Stimulated activated CD8-positive, alpha-beta memory T cell treated with anti-CD3 and anti-CD28 coated beads, Interleukin-7, amount 100 ng/mL, for 24 hours (primary cell): ENCODE measurements at places on chromosomes 2 and 18.

- no peak for DNase-seq
These were observed 284.6 kb upstream of the KLHL29 start for GRCh38 chr2:23100406-23100805.

DNA sequence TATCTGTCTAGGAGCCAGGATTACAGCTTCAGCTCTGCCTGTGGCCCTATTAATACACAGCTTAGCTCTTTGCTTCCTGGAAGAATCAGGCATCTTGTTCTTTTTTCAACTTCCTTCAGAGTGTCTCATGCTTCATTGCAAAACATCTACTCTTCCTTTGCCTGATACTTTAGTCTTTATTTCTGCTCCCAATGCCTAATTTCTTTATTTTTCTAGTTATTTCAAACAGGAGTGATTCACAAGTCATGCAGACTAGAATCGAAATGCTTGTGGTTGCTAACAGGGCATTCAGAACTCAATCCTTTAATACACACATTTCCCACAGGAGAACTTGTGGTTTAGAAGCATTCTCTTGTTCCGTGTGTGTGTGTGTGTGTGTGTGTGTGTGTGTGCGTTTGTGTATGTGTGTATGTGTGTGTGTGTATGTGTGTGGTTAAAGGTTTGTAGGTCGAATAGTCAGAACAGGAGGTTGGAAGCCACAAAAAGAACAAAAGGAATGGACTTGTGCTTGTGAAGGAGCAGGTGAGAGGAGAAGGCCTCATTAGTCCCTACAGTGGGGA is 28.3 kb upstream of the INSIG2 start:
- no peak for DNase-seq

- DNase-seq = no peak
These were observed 231.7 kb downstream of the TRIB2 start for GRCh38 chr2:12948231-12948960.

DNA sequence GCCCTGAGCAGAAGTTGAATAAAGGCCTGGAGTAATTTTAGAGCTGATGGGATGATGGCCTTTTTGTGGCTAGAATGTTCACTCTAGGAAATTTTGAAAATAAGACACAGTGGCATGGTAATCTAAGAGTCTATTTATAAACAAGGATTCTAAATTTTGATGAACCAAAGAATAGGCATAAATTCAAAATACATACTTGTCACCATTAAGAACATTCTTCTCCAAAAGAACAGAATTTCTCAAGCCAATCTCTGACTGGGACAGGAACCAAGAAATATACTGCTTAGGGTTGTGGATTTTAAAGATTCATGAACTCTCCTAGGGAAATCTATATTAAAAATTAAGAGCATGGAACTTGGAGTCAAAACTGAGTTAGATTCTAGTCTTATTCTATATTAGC is 98.2 kb upstream of the SETBP1 start:
- no peak for DNase-seq

DNA sequence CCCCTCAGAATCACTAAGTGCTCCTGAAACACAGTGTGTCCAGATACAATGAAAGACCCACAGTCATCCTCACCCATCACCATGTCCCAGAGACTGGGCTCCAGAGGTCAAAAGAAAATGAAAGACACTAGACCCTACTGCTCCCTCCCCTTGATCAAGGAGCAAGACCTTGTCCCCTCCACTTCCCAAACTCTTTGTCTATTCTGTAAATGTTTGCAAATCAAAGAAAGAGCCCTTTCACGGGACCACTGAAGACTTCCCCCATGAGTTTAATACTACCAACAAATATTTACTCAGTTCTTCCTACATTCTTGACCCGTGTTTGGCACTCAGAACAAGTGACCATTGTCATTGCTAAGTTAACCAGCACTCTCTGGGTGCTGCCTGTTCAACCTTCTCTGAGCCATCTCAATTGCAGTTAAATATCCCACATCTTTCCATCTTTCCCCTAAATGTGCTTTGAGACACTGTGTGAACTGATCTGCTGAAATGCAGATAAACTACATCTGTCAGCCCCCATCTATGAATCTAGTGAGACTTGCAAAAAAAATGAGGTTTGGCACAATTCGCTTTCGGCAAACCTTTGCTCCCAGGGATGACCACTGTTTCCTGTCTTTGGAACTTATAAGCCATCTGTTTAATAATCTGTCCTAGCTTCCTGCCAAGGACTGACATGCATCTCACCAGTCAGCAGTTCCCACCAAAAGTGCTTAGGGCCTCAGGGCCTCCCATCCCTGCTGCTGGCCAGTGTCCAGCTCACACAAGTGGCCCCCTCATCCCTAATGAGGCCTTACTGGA is 170.3 kb downstream of the GFPT1 start:
- DNase-seq = no peak

GRCh38 chr2:222792001-222792611 is 68.7 kb upstream of the ACSL3 start:
- no peak for DNase-seq
